ENCODE measurements at places on chromosomes 4 and X.
A peak's percentile ranks its signal among the peaks of the same experiment; 100 is the strongest.

- no peak for DNase-seq
Observed at GRCh38 chrX:45009371-45010000, 136.5 kb downstream of the KDM6A start.

GRCh38 chrX:115588179-115588578 is 27.2 kb downstream of the PLS3 start:
- no peak for DNase-seq

- DNase-seq = no peak
Observed at GRCh38 chr4:113733685-113734084, 27.9 kb downstream of the CAMK2D start.

GRCh38 chrX:109990582-109991276 is 12.2 kb upstream of the TMEM164 start:
- no peak for DNase-seq

GRCh38 chrX:3697701-3698279 is 15.7 kb downstream of the PRKX start:
- no peak for DNase-seq

- no peak for DNase-seq
Observed at GRCh38 chr4:157898836-157899605, 273.8 kb downstream of the GASK1B start.

DNA sequence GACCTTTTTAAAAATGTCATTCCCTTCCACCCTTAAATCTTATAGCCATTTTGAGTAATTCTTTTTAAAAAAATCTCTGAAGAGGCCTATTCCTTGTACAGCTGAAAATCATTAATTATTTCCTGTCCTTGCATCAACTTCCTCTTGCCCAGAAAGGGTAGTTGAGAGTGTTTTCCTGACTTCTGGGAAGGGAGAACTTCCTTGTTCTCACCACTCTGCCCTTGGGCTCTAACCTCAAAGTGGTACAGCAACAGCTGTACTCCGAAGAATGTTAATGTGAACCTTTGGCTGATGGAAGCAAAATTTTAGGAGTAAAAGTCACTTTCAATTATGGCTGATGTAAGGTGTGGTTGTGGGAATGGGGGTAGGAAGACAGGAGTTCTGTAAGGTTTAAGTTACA is 15.1 kb upstream of the FABP2 start:
- peak; percentile 34 for DNase-seq

GRCh38 chr4:179626687-179627086 is 2184.4 kb upstream of the AGA start:
- DNase-seq = no peak

DNA sequence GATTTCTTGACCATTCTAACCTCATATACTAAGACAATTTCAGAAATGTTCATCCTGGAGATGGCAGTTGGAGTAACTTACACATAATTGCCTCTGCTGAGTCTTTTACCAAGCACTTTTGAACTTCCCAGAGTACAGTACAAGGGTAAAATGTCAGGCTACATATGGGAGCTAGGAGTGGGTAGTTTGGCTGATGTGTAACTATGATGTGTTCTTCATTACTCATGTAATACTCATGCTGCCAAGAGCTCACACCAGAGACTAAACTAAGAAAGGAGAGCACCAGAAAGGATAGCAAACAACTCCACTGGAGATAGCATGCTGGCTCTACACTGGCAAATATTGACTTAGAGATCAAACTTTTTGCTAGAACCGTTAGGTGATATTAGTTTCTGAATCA is 194.0 kb downstream of the PDGFRA start:
- no peak for DNase-seq

DNA sequence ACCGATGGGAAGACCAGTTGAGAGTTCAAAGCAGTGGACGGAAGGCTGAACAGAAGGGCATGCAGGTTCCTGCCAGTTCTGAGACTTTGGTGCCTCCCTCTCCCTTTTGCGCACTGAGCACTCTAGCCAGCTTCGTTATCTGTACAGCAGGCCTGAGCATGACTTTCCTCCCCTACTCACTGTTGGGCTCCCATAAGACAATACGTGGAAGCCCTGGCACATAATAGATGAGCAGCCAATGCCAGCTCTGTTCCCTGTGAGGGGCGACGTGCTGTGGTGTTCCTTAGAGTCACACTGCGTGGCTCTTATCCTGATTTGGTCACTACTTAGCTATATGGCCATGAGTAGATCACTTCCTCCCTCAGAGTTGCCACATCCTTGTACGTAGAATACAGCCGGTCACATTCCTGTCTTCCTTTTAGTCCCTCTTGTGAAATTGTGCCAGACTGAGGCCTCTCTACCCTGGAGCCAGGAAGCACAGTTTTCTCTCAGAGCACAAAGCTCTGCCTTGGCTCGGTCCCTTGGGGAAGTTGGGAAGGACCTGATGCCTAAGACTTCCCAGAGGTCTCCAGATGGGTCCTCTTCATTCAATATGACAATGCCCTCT is 160.4 kb upstream of the MAMLD1 start:
- no peak for DNase-seq

DNA sequence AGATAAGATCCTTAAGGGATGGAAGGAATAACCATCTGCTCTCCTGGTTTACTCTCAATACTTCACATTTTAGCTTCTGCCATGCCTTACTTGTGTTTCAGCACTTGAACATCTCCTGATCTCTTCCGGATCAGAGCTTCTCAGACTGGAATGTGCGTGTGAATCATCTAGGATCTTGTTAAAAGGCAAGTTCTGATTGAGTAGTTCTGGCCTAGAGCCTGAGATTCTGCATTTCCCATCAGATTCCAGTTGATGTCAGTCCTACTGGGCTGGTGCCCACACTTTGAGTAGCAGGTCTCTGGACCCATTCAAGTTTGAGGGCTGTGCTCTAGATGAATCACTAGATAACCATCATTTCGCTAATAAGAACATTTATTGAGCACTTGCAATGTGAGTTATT is 20.0 kb downstream of the NDP start:
- DNase-seq = no peak

DNA sequence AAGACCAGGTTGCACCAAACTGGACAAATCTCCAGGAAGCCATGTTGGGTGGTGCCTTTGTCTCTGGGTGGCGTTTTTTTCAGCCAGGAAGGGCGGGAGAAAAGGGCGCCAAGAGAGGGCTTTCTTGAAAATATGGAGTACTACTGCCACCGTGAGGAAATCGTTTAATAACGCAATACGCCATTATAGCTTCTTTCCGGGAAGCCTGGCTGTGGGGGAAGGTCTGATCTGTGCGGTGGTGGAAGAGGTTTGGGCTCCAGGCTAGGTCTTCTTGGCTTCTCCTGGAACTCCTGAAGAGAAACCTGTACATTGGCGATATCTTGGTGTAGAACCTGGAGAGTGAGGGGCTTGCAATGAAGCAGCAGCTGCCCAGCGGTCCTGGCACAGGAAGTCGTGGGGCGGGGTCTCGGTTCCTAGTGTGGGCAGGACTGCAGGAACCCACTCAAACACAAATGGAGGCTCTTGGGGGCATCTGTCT is 202.7 kb downstream of the OR13H1 start:
- DNase-seq = no peak

DNA sequence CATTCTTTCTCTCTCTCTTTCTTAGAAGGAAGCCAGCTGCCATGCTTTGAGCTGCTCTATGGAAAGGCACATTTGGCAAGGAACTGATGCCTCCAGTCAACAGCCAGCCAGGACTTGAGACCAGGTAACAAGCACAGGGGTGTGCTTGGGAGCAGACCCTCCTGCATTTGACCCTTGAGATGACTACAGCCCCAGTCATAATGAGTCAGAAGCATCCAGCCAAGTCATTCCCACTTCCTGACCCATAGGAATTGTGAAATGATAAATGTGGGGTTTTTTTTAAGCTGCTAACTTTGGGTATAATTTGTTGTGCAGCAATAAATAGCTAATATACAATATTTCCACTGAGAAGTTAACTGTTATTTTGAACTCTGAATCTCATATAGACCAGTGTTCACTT is 446.9 kb downstream of the GRXCR1 start:
- DNase-seq = no peak

DNA sequence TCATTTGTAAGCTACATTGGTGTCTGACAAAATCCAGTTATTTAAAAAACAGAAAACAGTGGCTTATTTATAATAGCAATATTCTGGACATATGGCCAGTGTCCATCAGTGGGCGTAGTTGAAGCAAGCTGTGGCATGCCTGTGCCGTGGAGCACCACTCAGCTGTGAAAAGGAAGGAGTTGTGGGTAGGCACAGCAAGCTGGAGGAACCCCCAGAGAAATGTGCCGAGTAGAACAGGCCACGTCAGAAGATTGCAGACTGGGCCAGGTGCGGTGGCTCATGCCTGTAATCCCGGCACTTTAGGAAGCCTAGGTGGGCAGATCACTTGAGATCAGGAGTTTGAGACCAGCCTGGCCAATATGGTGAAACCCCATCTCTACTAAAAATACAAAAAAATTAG is 102.4 kb downstream of the GPR143 start:
- no peak for DNase-seq

- DNase-seq = no peak
Observed at GRCh38 chrX:21723814-21724213, 34.1 kb downstream of the SMPX start.

- no peak for DNase-seq
Observed at GRCh38 chrX:149639568-149639967, 8.0 kb upstream of the TMEM185A start.

DNA sequence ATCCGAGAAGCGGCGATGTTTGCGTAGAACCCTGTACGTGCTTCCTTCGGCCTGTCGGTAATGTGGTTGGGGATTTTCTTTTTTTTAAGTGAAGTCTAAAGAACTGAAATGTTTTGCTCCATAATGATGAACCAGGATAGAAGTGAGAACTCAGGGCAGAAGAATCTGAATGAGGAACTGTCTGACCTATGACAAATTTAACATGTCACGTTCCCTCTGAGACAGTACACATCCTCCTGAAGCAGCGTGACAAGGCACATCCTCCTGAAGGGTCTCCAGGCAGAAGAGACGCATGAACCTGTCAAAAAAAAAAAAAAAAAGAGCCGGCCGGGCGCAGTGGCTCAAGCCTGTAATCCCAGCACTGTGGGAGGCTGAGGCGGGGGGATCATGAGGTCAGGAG is 6.2 kb downstream of the CSF2RA start:
- DNase-seq = no peak

DNA sequence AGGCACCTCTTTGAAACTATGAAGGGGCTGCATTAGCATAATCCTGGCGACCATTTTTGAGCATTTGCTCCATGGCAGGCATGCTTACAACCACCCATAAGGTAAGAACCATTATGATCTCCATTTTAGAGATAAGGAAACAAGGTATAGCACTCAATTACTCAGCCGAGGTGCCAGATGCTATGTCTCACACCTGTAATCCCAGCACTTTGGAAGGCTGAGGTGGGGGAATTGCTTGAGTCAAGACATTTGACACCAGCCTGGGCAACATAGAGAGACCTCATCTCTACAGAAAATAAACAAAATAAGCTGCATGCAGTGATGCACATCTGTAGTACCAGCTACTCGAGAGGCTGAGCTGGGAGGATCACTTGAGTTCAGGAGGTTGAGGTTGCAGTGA is 43.6 kb downstream of the TIGD4 start:
- no peak for DNase-seq

GRCh38 chr4:6461301-6462165 is 10.9 kb downstream of the PPP2R2C start:
- no peak for DNase-seq

- DNase-seq = no peak
Observed at GRCh38 chr4:131316086-131316485, 1833.0 kb upstream of the PCDH10 start.

- DNase-seq = no peak
Observed at GRCh38 chr4:175143116-175143515, 225.0 kb downstream of the ADAM29 start.

DNA sequence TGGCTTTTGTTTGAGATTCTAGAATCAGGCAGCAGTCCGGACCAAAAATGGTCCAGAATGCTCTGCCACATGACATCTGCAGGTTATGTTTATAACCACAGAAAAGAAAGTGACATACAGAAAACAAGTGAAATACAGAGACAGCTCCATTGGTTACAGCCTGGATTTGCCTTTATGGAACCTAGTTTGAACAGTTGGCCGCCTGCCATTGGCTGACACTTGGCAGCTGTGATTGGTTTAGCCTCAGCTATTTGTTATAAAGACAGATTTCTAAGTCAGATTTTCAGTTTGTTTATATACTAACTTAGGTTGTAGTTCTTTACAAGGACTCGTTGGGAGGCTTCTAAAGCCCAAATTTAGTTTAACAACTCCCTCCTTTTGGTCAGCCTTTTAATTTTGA is 40.8 kb upstream of the IL9R start:
- DNase-seq = no peak

DNA sequence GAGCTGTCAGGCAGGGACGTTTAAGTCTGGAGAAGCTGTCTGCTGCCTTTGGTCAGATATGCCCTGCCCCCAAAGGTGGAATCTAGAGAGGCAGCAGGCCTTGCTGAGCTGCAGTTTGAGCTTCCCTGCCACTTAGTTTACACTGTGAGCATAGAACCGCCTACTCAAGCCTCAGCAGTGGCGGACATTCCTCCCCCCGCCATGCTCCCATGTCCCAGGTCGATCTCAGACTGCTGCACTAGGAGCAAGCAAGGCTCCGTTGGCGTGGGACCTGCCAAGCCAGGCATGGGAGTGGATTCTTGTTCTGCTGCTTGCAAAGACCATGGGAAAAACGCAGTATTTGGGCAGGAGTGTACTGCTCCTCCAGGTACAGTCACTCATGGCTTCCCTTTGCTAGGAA is 24.3 kb downstream of the PLK4 start:
- DNase-seq = no peak

GRCh38 chr4:6329478-6330383 is 60.1 kb downstream of the WFS1 start:
- DNase-seq = no peak

DNA sequence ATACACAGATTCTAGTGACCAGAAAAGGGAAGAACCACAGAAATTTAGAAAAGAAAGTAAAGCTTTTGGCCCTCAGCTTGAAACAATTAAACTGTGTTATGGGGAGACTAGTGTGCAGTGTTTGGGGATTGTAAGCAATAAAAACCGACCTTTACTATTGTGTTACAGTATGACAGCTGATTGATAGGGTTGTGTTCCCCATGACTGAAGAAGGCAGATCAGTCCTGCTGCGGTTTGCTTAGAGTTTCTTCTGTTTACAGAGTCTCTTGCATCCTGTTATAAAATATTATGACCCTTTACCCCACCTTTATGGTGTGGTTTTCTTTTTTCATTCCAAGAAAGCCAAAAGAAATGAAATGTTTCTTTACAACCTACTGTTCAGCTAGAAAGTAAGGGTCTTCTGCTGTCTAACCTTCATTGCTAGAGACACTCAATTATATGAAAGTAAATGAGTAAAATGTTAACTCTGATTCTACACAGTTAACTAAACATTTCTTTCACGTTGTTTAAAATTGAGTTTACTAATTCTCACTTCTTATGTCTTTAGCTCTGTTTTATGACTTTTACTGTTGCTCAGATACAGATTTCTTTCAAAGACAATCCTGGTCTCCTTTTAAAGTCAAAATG is 18.1 kb downstream of the CHIC1 start:
- DNase-seq = no peak

Data from SK-N-MC (cell line).